ENCODE measurements at places on chromosomes 2 and 18. TPM values are rescaled to one million over a fixed set of nuclear protein-coding genes. Genes with fewer than 3 reads are reported as not detected.

The KLF11 gene
- total RNA-seq, result 8.3 TPM

The LINC00305 gene
- total RNA-seq, result not detected

The CDCA7 gene
- 1.1 TPM for total RNA-seq

The CHRNG gene
- not detected for total RNA-seq

The MOGAT1 gene
- total RNA-seq, result not detected

The CSRNP3 gene
- total RNA-seq, result 2.7 TPM

The BBS5 gene
- 5.8 TPM for total RNA-seq

The CTAGE1 gene
- total RNA-seq, result not detected

The CAD gene
- total RNA-seq, result 28.6 TPM

The VSNL1 gene
- 0.36 TPM for total RNA-seq

The MYCN gene
- not detected for total RNA-seq

The ASB1 gene
- 27.9 TPM for total RNA-seq

The NBEAL1 gene
- total RNA-seq, result 51.0 TPM

The KIF5C gene
- 0.36 TPM for total RNA-seq

The HPCAL1 gene
- 57.2 TPM for total RNA-seq

The POTEI gene
- not detected for total RNA-seq

The PSMA8 gene
- total RNA-seq, result not detected

The EHBP1 gene
- total RNA-seq, result 96.3 TPM

Data from osteoblast (primary cell).